Stimulated activated CD8-positive, alpha-beta memory T cell treated with anti-CD3 and anti-CD28 coated beads, Interleukin-2, amount 100 ng/mL, for 1 hour (primary cell): ENCODE measurements at places on chromosomes 5 and 9.
A peak's percentile ranks its signal among the peaks of the same experiment; 100 is the strongest.

GRCh38 chr9:95515272-95516113 lies 1.3 kb downstream of the PTCH1 start:
- DNase-seq = no peak

DNA sequence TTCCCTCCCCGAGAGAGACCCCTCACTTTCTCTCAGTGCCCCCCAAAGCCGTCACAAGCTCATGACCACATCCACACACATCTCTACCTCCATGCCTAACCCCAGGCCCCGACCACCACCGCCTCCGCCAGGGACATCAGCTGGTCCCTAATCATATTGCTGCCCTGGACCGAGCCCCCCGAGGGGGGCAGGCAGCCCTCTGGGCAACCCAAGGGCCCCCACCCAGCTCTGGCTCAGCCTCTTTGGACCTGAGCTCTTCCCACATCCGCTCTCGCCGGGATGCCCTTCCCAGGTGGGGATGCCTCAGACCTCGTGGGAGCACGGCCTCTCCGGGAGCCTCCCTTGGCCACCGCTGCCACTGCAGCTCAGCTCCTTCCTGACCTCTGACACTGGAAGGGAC lies 18.5 kb downstream of the LHX3 start:
- no peak for DNase-seq

DNA sequence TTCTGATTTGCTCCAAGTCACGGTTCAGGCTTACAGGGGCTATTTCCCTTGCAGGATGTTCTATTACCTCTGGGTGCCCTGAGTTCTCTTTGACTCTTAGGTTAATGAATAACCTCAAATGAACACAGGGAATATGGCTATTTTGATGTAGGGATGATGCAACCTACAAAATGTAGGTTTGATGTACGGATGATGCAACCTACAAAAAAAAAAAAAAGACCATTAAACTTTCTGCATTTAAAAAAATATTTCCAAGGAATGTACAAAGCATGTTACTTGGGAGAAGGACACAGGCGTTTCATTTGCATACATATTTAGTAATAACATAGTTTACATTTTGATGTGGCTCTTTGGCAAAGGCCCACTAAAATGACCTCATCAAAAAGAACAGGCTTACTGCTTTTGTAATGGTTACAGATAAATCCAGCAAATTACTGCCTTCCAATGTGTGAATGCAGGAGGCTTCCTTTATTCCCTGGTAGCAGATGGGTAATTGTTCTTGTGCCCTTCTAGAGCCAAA lies 36.3 kb downstream of the ZNF474 start:
- DNase-seq = no peak

- DNase-seq = no peak
Observed at GRCh38 chr5:132525299-132525724, 18.0 kb downstream of the IL5 start.

DNA sequence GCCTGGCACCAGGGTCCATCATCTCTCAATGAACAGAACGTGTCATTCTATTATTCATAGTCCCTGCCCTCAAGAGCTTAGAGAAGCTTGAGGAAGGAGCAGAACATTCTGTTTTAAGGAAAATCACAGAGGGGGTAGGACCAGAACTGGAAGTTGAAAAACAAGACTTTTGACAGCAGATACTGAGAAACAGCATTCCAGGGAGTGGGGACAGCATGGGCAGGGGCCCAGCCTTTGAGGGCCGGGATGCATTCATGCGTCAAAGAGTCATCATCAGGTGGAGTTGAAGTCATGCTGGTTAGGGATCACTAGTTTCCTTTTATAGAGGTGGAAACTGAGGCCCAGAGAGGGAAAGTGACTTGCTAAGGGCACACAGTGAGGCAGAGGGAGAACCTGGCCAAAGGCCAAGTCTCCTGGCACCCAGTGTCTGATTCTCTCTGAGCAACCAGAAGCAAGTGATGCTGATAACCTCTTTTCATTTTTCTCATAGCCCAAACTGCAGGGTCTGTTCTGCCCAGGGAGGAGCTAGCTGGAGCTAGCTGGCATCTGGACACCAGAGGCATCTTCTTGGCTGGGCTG lies 41.5 kb upstream of the STXBP1 start:
- no peak for DNase-seq

DNA sequence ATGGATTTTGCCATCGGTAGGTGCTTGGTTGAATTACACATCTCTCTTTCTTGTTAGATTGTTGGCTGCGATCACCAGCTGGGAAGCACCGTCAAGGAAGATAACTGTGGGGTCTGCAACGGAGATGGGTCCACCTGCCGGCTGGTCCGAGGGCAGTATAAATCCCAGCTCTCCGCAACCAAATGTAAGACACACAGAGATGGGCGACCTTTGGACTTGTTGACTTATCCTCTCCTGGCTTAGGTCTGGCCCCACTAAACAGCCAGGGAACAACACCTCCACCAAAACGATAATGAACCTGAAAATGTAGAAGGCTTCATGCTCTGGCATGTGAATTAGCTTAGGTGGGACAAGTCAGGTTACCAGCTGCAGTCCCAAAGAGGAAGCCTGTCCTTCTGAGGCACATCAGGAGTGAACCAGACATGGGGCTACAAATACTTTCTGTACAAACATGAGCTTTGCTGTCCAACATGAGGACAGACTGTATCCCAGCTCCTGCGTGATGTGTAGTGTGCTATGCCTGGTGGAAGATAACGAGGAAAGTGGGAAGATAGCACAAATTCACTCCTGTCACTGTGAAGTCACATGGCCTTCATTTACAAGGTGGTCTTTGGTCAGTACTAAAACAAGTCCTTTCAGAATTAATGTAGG lies 148.4 kb downstream of the ADAMTSL1 start:
- no peak for DNase-seq

DNA sequence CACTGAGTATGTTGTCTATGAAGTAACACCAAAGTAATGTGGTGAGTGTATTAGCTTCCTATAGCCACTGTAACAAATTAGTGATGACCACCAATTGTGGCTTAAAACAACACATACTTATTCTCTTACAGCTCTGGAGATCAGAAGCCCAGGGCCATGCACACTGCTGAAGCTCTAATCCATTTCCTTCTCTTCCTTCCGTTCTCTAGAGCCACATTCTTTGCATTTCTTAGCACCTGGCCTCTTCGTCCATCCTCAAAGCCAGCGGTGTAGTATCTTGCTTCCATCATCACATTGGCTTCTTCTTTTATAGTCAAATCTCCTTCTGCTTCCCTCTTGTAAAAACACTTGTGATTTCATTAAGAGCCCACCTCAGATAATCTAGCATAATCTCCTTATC lies 230.3 kb upstream of the RFX3 start:
- no peak for DNase-seq

DNA sequence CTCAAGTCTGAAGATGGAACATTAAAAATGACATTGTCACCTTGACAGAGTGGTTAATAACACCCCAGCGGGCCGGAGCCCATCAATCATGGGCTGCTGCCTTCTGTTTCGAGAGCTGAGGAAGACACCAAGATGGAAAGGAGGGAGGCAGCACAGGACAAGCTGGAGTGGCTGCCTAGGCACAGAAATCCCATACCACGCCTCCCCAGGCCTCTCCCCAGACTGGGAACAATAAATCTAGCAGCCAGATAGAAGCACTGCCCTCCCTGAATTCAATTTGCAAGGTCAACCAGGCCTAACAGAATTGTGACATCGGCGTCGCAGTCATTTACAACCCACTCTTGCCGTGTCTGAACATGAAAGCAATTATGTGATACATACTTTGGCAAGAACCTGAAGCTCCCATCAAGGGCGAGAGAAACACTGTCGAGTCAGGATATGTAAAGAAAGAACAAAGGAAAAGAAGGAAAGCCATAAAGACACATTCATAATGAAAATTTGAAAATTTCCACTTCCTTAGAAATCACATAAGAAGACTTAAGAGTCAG lies 35.4 kb upstream of the ZNF354A start:
- DNase-seq = no peak

DNA sequence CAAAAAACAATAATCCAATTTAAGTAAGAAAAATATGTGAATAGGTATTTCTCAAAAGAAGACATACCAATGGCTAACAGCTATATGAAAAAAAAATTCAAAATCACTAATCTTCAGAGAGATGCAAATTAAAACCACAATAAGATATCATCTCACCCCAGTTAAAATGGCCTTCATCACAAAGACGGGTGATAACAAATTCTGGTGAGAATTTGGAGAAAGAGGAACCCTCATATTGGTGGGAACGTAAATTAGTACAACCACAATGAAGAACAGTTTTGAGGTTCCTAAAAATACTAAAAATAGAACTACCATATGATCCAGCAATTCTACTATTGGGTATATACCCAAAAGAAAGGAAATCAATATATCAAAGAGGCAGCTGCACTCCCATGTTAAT lies 94.3 kb downstream of the TMEM167A start:
- no peak for DNase-seq

DNA sequence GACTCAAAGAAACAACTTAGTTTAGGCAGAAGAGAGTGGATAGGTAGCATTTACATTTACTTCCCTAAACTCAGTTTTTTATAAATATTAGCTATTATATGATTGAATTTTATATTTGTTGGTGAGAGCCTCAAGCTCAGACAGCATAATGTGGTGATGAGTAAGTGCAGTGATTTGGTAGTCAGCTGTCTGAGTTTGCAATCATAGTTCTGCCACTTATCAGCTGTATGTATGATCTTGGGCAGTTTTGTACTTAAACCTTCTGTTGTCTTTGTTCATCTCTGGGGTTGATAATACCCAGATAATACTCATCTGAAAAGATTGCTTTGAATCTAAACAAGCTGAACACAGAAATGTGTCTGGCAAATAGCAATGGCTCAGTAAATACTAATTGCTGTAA lies 108.8 kb downstream of the ANXA1 start:
- DNase-seq = no peak

DNA sequence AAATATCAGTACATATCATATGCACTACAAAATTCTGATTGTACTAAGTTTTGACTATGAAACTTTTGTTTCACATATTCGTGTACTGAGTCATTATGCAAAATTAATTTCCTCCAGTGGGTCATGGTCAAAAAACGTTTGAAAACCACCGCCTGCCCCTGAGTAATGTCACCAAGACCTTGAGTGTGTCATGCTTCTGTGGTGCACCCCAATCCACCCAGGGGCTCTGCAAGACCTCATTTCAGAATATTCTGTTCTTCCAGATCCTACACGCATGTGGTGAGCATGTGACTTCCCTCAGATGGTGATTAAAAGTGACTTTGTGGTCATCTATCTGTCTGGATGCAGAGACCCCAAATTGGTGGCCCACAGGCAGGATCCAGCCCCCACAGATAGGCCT lies 31.0 kb downstream of the ABLIM3 start:
- DNase-seq = no peak

- no peak for DNase-seq
Observed at GRCh38 chr5:172573120-172573882, 67.8 kb upstream of the NEURL1B start.

DNA sequence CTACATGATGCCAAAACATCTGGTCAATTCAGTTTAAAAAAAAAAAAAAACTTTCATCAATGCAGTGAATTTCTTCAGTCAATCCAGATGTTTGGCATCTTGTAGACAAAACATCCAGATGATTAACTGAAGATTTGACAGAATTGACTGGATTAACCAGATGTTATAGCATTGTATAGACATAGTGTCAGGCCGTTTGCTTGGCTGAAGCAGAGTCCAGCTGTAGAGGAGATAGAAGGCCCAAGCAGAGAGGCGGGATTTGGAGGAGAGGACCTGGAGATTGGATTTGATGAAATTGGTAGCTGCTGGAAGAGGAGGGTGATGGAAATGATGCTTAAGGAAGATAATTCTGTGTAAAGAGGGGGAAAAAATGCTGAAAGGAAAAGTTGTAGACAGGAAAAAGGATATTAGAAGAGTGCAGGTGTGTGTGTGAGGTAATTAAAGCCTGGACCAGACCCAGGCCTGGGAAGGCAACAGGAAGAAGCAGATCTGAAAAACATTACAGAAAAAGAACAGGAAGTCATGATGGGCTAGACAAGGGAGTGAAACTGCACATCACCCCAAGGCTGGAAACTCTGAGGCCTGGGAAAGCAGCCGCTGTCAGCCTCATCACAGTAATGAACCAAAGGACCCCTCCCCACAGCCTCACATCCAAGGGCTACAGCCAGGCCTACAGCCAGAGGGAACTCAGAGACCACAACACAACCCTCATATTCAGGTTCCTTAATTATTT lies 258.3 kb downstream of the CWC27 start:
- no peak for DNase-seq

DNA sequence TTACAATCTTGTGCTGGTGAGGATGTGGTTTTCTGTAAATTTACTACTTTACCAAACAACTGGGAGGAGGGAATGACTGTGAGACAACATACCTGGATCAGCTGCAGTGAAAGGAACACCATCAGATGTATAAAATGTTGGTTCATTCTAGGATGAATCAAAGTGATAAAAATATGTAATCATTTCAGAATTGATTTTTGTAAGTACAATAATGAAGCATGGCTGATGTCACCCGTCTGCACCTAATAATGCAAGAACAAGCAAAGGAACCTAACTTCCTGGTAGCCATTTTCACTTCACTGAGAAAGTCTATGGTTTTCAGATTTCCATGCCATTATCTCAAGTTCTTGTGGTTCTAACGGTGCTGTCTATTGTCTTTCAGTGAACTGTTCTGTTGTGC lies 18.7 kb upstream of the C5orf34 start:
- no peak for DNase-seq

GRCh38 chr5:96629774-96630173 lies 32.4 kb upstream of the CAST start:
- DNase-seq = no peak

- no peak for DNase-seq
Observed at GRCh38 chr5:2334719-2335118, 416.8 kb downstream of the IRX2 start.

DNA sequence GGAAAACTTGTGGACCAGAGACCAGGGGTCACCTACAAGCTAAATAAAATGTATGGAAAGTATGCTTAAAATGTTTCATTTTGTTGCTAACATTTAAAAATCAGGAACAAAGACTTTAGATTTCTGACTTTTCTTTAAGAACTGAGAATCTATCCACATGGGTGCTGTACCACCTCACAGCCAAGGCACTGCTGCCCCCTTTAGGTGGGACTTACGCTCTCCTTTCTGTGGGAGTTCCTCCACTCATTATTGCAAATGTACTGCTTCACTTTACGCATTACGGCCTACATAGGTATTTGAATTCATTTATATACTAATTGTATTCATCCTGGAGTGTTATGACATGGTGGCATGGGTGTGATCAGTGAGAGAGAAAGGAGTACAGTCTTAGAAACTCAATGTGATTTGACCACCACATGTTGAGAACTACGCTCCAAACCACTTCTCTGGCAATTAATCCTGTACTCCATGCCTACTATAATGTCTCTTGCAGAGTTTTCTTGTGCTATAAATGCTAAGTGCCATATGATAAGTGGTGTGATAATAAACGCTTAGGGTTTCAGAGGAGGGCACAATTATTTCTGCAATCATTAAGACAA lies 24.7 kb upstream of the CETN3 start:
- DNase-seq = peak; percentile 0

- DNase-seq = no peak
Observed at GRCh38 chr9:113125386-113126035, 25.3 kb upstream of the SLC31A2 start.

DNA sequence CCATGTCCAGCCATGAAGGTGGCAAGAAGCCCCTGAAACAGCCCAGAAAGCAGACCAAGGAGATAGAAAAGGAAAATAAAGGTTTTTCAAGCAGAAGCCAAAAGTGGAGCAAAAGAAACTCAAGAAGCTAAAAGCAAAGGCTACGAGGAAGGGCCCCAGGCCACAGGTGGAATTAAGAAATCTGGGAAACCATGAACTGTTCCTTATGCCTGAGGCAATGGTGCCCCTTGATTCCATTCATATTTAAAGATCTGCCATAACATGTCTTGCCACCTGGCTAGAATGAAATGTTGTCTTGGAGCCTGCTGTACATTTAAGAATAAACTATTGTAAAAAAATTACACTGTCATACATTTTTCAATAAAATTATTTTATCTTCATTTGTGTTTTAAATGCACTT lies 59.5 kb upstream of the TARS1 start:
- no peak for DNase-seq
